Stimulated activated CD4-positive, alpha-beta T cell treated with anti-CD3 and anti-CD28 coated beads, Interleukin-4, amount 100 ng/mL, for 48 hours (primary cell): ENCODE measurements at places on chromosomes 3 and 15.

- no peak for DNase-seq
Observed at GRCh38 chr15:77208241-77208640, 137.3 kb upstream of the TSPAN3 start.

DNA sequence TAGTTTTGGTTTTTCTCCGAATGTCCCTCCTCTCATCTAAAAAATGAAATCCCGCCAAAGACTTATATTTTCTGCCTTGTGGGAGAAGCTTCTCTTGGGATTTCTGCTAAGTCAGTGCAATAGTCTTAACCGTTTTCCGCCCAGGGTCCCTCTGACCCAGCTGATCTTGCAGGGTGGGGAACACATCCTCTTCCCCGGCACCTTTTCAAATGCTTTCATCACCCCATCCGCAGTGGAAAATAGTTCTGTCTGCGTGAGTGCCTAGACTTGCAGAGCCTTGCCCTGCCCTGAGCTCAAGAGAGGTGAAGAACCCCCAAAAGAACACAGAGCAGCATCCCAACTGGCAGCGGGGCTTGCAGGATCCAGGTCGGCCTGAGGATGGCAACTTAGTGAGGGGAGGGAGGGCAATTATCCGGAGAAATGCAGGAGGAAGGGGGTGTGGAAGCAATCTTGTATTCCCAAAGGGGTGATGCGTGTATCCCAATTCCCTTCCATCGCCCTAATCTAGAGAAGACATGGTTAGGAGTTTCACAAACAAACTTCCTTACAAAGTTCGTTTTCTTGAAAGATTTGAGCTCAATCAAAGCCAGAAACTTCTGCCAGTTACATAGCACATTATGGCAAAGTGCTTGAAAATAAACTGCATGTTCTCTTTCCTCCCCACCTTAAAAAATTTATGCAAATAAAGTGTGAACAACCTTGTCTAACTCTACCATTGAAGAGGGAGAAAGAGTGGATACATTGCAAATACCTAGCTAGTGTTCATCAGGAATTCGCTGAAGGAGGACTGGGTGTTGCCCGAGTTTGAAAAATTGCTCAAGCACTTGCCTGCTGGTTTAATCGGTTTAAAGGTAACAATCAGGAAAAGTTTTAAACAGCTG, 79.9 kb downstream of the NR2F2 start:
- DNase-seq = no peak

DNA sequence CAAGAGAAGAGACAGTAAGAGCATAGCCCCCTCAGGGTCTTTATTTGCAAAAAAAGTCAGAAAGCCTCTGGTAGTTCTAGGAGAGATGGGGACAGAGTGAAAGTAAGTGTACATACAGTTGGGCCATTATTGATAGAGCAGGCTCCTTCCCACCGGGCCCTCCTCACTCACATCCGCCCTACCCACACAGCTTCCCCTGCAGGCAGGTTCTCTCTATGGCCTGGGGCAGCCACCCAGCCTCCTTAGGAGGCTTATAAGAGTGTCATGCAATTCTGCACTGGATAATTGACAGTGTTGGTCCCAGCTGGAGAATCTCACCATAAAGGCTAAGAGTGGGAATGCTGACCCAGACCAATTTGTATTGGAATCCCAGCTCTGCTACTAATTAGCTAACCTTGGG, 49.5 kb downstream of the SLC30A4 start:
- DNase-seq = no peak

DNA sequence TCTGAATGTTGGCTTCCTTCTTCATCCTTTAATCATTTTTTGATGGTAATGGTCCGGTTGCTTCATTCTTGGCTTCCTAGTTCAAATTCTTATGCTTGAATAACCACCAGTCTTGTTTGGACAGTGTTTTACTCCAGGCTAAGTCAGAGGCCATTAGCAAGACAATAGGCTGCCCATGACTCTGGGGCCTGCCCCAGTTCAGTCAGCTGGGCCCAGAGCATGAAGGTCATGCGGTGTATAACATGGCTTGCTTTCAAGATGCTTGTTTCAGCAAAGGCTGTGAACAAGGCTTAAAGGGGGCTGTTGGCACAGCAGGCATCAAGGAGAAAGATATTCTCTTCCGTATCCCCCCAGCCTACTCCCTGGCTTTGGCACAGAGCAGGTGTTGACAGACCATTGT, 13.7 kb downstream of the TM4SF18 start:
- DNase-seq = no peak

DNA sequence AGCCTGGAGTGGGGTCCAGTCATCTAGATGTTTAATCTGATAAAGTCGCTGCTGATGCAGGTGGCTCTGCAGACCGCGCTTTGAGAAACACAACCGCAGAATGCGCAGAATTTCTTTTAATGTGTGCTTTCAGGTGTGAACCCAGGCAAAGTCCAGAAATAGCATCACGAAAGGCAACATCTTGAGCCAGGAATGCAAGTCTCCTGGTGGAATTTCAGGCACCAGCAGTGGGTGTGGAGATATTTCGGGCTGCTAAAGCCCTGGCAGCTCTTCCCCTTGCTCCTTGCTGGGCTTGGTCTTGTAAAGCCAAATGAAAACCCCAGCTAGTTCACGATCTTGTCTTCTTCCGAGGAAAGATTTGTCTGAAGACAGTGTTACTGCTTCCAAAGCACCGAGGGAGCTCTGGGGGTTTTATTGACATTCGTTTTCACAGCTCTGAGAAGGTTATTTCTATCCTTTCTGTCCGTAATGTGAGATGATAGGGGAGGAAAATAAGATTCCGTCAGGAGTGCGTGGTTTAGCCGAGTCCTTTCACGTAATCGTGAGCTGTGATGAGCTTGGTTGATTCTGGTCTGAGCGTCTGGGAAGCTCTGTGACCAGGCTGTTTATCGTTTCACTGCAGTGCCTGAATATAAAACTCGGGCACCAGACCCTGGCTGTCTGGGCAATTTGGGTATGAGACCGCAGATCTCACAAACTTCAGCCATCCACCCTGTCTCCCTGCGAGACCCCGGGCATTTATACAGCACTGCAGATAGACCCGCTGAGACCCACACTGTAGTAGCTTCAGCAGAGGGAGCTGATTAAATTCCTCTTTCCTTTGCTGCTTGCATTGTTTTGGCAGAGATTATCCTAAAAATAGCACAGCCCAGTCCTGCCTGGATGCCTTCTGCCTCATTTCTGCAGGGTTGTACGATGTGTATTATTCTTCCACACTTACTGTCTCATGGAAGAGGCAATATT, 67.0 kb upstream of the SLC25A26 start:
- DNase-seq = no peak

- no peak for DNase-seq
Observed at GRCh38 chr3:155555479-155556060, 189.3 kb downstream of the PLCH1 start.

- DNase-seq = peak; percentile 28
Observed at GRCh38 chr3:128863560-128863959, 15.9 kb upstream of the ACAD9 start.

- DNase-seq = no peak
Observed at GRCh38 chr3:122538956-122539490, 24.3 kb upstream of the KPNA1 start.

- no peak for DNase-seq
Observed at GRCh38 chr3:56373386-56373785, 94.9 kb downstream of the ERC2 start.

DNA sequence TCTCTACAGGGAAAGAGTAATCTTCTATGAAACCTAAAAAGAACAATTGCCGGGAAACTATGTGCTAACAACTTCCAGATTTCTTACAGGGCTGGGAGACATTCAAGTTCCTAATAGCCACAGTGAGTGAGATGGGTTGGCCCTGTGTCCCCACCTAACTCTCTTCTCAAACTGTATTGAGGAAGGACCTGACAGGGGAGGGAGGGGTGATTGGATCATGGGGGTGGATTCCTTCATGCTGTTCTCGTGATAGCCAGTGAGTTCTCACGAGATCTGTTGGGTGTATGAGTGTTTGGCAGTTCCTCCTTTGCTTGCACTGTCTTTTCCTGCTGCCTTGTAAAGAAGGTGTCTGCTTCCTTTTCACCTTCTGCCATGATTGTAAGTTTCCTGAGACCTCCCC, 958.7 kb downstream of the AGBL1 start:
- no peak for DNase-seq

DNA sequence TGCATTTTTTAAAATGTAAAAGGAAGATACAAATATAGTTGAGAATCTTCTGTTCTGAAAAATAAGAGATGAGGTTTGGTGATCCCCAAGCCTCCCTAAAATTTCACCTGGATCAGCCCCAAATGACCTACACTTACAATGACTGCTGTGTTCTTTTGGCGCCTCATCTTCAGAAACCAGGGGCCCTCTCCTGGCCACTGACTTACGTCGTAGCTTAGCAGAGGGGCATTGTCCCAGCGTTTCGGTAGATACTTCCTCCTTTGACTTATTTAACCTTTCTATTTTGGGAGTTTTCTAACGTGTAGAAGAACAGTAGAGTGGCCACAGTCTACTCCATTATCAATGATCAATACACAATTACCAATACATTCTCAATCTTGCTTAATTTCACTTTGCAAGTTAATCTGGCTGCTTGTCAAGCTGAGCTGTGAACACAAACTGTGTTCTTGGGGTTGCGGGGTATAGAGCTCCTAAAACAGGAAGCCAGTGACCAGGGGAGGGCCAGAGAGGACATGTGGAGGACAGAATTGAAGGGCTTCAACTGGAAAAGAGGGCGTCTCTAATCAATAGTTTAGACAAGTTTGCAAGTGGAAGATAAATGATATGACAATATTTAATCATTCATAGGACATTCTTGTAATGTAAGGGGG, 419.5 kb downstream of the LPP start:
- DNase-seq = no peak

- DNase-seq = no peak
Observed at GRCh38 chr3:141114816-141115460, 63.8 kb downstream of the SPSB4 start.

DNA sequence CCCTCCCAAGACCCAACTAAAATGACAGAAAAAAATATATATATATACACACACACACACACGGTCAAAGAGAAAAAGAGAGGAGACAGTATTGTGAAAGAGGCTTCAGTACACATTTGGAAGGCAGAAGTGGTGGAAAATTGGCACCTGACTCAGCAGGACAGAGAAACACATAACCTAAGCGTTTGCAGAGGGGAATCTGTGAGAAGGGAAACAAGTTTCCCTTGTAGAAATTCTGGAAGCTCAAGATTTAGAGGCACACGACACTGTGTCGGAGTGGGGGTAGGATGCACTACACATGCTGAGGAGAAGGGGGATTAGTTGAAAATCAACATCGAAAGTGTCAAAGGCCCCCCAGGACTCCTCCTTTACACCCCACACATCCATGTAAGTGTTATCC, 53.1 kb downstream of the PAK2 start:
- DNase-seq = no peak

- no peak for DNase-seq
Observed at GRCh38 chr3:119184111-119184510, 10.7 kb downstream of the UPK1B start.

GRCh38 chr3:100548053-100548452, 55.6 kb downstream of the TMEM45A start:
- DNase-seq = no peak

GRCh38 chr3:119362010-119362409, 67.8 kb downstream of the ARHGAP31 start:
- no peak for DNase-seq

DNA sequence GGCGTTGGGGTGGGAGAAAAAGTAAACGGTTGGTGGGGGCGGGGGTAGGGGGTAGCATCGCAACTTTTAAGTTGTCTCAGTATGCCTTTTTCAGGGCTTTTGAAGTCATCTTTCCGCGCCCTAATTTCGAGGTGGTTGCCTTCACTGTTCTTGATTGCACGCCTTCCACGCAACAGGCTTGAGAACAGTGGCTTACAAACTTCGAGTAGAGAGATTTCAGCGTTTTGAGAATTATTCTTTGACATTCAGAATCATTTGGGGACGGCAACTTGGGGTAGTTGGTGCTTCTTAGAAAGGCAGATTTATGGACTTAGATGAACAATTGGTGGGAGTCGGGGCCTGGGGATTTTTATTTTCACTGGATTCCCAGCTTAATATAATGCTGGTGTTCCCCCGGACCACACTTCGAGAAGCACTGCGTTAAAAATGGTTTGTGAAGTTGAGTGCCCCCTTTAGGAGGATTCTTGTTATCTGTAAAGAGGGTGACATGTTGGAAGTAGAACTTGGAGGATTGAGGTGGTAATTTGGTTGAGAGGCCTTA, 880 bp downstream of the PPP4R2 start:
- DNase-seq = no peak

- no peak for DNase-seq
Observed at GRCh38 chr15:72845981-72846383, 62.4 kb upstream of the ADPGK start.

GRCh38 chr15:47422881-47423665, 294.2 kb upstream of the SEMA6D start:
- DNase-seq = no peak

GRCh38 chr15:83912343-83912742, 258.4 kb downstream of the ADAMTSL3 start:
- DNase-seq = no peak

DNA sequence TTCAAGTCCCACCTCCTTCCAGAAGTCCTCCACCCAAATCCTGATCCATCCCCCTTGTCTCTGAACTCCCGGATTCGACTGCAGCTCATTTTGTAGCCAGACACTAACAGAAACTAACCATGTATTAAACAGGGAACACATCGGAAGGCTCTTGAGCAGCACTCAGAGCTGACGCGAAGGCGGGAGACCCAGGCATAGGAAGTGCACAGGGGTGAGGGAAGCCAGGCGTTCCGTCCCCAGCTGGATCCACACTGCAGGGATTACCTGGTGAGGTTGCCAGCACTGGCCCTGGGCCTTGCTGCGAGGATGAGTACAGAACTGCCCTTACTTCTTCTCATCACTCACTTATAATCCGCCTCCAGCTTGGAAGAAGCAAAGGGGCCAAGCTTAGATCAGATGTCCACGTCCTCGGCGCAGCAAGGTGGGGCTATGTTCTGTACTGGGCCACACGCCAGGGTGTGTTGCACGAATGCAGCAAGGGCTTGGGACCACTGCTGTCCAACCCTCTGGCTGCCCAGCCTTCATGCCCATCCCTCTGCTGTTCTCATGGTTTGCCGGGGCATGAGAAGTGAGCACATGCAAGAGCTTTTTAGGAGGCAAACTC, 124.2 kb upstream of the SMAD3 start:
- DNase-seq = no peak

GRCh38 chr3:102457644-102458043, 22.8 kb downstream of the ZPLD1 start:
- DNase-seq = no peak

GRCh38 chr3:22045882-22046281, 294.9 kb upstream of the ZNF385D start:
- DNase-seq = no peak

DNA sequence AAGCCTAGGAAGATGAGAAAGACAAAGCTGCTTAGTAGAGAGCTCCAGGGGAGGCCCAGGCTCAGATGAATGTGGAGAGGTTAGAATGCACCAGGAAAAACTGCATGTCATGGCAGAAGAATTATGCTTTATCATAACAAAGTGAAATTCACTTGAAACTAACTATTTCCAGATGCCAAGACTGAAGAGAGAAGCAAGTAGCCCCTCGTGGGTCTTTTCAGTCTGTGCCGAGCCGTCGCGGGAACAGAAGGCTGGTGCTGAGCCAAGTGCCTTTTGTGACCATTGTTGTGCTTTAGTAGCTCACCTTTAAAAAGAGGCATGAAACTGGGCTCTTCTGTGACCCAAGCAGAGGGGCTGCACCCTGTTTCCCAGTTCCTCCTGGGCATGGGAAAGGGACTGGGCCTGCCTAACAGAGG, 73.2 kb downstream of the CHDH start:
- DNase-seq = no peak
